ENCODE measurements at places on chromosomes 1 and 21.

- DNase-seq = no peak
Measured at GRCh38 chr1:155485222-155485621, 77.4 kb downstream of the ASH1L start.

DNA sequence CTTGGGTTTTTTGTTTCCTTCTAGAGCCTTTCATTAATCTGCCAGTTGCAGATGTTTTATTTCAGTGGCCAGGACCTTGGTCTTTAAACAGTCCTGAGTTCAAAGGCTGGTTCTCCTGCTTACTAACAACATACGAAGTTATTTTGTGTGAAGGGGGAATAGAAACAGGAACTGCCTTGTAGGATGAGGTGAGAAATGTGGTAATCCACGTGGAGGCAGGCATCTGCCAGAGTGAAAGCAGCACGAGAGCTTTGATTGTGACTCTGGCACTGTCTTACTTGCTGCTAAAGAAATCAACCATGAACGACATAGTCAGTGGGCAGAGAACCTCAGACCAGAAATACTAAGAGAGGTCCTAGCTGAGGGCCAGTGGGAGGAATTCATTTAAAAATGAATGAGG lies 30.4 kb downstream of the TMEM63A start:
- DNase-seq = peak; percentile 80

GRCh38 chr1:100627054-100627716 lies 89.2 kb downstream of the GPR88 start:
- no peak for DNase-seq

GRCh38 chr1:82634266-82634665 lies 833.5 kb downstream of the ADGRL2 start:
- no peak for DNase-seq

DNA sequence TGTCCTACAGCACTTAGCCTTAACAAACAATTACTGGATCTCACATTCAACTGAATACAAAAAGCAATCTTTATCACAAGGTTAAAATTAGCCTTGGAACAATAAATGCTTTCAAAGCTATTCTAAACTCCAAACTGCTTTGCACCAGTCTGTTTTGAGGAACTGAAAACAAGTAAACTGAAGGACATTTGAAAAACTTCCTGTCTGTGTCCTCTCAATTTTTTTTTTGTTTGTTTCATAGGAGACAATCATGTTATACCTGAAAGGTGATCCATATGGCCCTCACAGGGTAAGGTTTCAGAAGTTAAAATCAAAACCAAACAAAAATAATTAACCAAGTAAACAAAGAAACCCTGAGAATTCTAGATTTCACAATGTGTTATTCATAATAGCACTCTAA lies 459.1 kb downstream of the DPYD start:
- DNase-seq = peak; percentile 72

- DNase-seq = no peak
Measured at GRCh38 chr1:172756024-172756423, 97.1 kb downstream of the FASLG start.

DNA sequence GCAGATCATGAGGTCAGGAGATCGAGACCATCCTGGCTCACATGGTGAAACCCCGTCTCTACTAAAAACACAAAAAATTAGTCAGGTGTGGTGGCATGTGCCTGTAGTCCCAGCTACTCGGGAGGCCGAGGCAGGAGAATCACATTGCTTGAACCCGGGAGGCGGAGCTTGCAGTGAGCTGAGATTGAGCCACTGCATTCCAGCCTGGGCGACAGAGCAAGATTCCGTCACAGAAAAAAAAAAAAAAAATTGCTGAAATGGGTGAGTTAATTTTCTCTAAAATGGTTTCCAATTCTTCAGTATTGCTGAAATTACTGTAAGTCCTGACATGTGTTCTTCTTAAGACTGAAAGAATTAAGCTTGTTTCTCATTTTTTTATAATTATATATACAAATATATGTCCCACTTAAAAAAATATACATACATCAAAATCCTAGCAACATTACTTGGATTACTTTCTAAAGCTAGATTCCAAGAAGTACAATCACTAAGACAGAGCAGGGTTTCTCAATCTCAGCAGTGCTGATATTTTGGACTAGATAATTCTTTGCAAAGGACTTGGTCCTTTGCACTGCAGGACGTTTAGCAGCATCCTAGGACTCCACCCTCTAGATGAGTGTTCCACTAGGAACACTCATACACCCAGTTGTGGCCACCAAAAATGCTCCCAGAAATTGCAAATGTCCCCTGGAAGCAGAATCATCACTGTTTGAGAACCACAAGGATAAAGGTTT lies 24.8 kb downstream of the ZNHIT6 start:
- DNase-seq = no peak

- DNase-seq = no peak
Measured at GRCh38 chr1:218462587-218462986, 117.5 kb downstream of the TGFB2 start.

DNA sequence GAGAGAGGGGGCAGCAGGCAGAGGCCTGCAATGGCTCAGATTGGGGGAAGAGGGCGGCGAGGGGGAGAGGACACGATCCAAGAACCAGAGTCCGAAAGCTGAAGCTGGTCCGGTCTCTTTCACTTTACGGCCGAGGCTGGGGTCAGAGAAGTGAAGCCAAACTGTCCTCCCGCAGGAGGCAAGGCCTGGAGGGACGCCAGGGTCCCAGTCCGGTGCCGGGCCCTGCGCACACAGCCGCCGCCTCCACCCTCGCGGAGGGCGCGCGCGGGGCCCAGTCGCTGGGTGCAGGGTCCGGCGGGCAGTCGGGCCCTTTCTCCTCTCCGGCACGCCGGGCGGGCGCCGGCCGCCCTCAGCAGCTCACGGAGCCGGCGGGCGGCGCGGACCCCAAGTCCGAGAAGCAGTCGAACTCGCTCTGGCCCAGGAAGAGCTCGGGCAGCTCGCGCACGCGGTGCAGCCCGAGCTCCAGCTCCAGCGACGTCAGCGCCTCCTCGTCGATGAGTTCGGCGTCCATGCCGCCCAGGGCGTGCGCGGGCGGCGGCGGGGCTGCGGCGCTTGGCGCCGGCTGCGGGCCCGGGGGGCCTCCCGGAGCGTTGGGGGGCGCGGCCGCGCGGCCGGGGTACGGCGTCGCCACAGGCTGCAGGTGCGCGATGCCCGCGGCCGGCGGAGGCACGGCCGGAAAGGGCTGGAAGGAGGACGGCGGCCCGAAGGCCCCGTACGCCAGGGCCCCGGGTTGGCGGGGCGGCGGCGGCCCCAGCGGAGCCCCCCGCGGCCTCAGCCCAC lies 749 bp downstream of the CITED4 start:
- DNase-seq = no peak

GRCh38 chr21:28773036-28773435 lies 219.6 kb downstream of the LTN1 start:
- DNase-seq = no peak

DNA sequence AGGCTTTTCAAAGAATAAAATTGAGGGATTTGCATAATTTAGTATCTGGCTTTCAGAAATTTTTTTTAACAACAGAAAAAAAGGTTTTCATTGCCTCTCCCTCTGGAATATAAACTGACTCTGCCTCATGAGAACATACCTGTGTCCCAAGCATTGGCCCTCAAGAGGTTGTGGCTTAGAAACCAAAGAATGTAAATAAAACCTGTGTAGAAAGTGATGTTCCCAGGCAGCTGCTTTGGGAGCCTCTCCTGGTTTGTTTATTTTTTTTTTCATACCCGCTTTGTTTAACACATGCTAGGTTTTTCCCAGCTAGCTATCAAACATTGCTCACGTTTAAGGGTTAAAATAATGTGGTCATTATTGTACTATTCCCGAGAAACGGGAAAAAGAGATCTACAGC lies 40.5 kb upstream of the IFNAR2 start:
- no peak for DNase-seq

DNA sequence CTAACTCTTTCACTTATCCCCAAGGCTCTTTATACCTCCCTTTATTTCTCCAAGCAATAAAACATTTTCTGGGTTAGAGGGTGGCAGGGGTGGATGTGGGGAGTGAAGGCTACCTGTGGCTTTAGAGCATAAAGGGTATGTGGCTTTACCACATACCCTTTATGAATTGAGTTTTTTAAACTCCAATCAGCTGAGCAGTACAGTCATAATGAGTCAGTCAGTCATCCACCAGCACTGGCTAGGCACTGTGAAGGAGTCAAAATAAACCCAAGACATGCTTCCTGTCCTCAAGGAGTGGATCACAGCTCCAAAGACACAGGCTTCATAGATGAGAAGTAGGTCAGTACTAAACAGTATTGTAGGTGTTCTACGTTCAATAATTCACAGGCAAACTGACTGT lies 2.6 kb upstream of the TDRD10 start:
- no peak for DNase-seq

- no peak for DNase-seq
Measured at GRCh38 chr1:12386130-12386529, 156.3 kb downstream of the VPS13D start.

- DNase-seq = peak; percentile 69
Measured at GRCh38 chr1:204647114-204647804, 38.3 kb downstream of the LRRN2 start.

- peak; percentile 37 for DNase-seq
Measured at GRCh38 chr1:175824079-175824478, 80.7 kb upstream of the TNR start.

GRCh38 chr1:11513681-11514080 lies 34.7 kb downstream of the DISP3 start:
- DNase-seq = no peak

- no peak for DNase-seq
Measured at GRCh38 chr1:113980110-113980509, 836 bp downstream of the OLFML3 start.

- no peak for DNase-seq
Measured at GRCh38 chr1:208204779-208205178, 39.4 kb downstream of the PLXNA2 start.

- DNase-seq = no peak
Measured at GRCh38 chr1:168714012-168714411, 15.0 kb downstream of the DPT start.

DNA sequence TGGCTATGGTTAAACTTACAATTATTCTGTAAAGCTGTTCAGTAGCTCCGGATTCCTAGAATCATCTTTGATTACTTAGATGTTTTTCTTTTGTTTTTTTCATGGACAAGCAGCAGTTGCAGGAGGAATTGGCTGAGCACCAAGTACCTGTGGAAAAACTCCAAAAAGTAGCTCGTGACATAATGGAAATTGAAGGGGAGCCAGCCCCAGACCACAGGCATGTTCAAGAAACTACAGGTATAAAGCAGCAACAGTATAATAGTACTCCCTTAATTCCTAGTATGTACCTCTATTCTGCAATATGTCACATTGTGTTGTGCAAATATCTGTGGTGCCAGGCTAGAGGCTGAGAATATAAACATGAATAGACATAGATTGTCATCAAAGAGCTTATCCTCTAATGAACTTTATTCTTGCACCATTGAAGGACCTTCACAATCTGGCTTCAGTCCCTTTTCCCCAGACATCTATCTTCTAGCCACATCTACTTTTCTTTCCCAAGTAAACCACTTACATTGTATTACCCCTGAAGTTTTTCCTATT lies 132.3 kb upstream of the BMP8A start:
- no peak for DNase-seq

GRCh38 chr1:23793861-23794731 lies 3.2 kb downstream of the LYPLA2 start:
- DNase-seq = no peak

- DNase-seq = no peak
Measured at GRCh38 chr1:235399661-235400060, 32.4 kb downstream of the TBCE start.

DNA sequence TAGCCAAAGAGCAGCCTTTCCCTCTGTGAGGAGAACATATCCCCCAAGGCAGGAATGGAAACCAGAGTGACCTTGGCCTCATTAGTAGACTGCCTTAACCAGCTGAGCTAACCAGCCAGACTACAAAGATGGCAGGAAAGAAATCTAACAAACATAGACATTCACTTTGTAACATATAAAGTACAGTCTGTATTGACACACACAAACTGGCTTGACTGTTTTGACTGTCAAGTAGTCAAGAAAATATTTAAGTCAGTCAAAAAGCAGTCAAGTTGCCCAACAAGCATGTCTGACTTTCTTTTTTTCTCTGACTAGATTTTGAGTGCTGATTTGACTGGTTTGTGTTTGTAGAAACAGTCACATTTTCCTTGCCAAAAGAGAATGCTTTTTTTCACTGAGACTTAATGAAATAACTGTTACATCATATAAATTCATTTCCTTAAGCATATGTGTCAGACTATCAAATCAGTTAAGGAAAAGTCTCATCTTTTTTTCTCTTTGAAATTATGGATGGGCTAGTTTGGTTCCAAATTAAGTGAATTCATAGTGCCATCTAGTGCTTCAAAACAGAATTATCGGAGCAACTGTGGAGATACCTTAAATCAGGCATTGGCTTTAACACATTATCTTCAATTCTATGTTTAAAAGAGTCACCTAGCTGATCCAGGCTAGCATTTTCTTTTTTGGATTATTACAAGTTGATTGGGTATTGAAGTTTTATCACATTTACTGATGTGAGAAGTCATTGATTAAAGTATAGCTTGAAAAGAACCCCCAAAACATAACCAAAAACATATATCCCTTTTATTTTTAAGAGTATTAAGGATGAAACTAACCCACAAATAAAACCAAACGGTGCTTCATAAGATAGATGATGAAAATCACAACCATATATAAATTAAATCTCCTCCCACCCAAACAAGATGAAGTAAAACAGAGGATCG lies 75.0 kb downstream of the ATP6V1G3 start:
- DNase-seq = peak; percentile 55

DNA sequence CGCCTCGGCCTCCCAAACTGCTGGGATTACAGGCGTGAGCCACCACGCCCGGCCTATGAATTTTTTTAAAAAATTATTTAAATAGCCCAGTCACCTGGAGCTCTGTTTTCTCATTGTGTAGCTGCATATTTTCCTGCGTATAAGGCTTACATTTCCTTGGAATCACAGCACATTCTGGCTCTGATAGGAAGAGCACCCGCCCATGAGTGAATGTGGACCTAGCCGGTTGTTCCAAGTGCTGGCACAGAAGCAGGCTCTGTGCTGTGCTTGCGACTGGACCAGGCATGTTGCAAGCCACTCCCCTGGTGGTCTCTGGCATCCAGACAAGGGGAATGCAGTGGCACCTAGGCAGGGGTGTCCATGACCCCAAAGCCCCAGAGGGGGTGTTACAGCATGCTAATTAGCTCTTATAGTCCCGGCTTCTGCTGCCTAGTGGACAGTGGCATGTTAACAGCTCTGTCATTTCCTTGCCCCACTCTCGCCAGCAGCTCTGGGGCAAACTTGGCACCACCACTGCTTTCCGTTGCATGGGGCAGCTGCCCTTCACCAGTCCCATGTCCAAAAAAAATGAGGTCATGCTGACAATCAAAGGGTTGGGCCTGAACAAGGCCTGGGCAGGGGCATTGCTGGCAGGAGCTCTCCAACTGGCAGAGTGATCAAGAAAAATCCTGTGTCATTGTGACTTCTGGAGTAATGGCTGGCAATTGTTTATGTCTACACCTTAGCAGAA lies 5.2 kb upstream of the VTCN1 start:
- DNase-seq = no peak

Data from GM12865 (cell line).